ENCODE measurements at places on chromosomes 6 and 20. TPM values are rescaled to one million over a fixed set of nuclear protein-coding genes. Genes with fewer than 3 reads are reported as not detected.

DNA sequence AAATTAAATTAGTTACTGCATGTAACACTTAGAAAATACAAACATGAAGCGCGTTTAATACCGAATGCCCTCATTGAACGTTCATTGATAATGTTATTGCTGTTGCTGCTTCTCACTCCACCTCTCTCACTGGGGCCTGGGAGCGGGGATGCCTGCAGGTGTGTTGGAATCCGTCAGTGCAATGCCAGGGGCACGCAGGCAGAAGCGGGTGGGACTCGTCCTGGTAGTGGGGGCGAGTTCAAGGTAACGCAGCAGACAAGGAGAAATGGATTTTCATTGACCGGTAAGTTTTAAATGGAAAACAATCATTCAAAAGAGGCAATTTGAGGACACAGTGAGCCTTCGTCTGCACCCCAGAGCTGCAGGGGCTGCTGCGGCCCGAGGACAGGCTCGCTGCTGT lies 71.2 kb upstream of the AFDN start:
- DNase-seq: no peak

GRCh38 chr6:158707821-158708195 lies 58.0 kb downstream of the SYTL3 start:
- DNase-seq: no peak

The BFSP1 gene
- 0.31 TPM for total RNA-seq

The SEMG1 gene
- total RNA-seq: not detected

The BMP5 gene
- total RNA-seq: 4.4 TPM
